ENCODE measurements at places on chromosomes 7 and 10.

DNA sequence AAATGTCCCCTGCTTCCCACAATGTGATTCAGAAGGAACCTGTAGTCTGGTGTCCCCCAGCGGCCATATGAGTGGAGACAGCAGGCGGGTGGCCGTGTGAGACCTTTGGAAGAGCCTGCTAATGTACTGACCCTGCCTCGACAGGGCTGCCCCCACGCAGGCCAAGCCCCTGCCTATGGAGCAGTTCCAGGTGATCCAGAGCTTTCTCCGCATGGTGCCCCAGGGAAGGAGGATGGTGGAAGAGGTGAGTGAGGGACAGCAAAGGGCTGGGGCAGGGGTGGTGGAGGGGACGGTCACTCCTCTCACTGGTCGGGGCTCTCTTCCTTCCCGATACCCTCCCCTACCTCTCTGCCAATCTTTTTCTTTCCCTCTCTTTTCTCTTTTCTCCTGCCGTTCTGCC lies 55.7 kb downstream of the PALD1 start:
- no peak for DNase-seq

GRCh38 chr10:92740762-92741161 lies 51.0 kb downstream of the HHEX start:
- DNase-seq: no peak

DNA sequence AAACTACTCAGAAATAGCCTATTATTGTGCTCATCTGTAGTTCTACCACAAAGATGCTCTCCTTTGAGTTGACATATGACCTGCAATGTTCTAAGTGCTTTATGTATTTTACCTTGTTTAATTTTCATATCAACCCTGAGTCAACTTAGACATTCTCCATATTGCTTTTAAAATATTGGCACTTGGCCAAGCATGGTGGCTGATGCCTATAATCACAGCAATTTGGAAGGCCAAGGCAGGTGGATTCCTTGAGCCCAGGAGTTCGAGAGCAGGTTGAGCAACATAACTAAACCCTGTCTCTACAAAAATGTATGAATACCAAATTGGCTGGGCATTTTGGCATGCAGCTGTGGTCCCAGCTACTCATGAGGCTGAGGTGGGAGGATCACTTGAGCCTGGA lies 50.6 kb downstream of the PRKG1 start:
- no peak for DNase-seq

- DNase-seq: no peak
Measured at GRCh38 chr10:78524941-78525340, 491.3 kb downstream of the RPS24 start.

DNA sequence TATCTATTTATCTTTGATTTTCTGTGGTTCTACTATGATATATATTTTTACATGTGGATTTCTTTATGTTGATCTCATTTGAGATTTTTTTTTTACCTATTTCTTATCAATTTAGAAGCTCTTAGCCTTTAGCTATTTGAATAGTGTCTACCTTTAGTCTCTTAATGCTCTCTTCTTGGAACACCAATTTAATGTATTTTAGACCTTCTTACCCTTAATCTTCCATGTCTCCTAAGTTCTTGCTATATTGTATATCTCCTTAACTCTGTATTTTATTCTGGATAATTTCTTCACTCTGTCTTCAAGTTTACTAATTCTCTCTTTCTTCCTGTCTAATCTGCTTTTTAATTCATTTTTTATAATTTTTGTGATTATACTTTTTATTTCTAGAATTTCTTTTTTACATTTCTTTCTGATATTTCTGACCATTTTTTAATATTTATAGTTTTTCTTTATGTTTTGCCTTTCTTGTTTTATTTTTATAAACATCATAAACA lies 27.3 kb downstream of the CSTF2T start:
- no peak for DNase-seq

GRCh38 chr7:99308461-99309074 lies 17.1 kb upstream of the ARPC1A start:
- DNase-seq: no peak

GRCh38 chr10:98074315-98074911 lies 44.0 kb upstream of the CRTAC1 start:
- DNase-seq: peak; percentile 22

DNA sequence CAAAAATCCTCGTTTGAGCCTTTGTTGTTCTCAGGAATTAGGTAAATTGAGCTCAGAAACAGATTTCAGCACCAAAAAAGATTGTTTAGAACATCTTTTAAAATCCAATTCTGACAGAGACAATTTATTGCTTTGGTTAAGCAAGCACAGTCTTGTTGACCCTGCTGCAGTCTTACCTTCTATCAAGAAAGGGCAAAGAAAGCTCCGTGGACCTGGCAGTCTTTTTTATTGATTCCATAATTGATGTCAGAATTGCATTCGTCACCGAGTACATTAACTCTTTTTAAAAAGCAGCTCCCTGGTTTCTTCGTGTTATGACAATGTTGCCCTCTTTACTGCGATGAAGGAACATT lies 334.8 kb downstream of the FGFR2 start:
- DNase-seq: no peak

DNA sequence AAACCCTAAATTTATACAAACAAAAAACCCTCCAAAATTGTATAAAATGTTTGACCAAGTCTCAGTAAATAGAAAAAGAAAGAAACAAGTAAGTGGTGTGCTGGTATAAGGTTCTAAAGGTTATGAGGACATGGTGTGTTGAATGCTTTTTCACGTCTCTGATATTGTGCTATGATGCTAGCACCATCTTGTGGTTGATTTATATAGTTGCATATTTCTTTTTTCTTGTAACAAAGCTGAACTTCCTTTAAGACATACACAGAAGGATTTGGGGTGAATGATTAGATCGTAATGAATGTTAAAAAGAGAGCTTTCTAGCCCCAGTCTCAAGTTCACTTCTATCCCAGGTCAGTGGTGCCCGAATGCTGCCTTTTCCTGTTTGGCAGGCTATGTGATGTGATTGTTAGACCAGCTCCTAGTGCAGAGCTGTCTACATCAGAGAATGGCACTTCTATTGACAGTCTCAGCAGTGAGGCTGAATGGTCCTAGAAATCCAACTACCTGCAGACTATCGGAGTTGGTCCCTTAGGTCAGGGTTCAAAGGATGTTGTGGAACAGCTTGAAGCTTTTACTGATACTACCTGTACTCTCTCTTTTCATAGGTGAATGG lies 25.0 kb downstream of the VTI1A start:
- peak; percentile 68 for DNase-seq

GRCh38 chr10:86064931-86065662 lies 301.5 kb downstream of the GRID1 start:
- DNase-seq: no peak

DNA sequence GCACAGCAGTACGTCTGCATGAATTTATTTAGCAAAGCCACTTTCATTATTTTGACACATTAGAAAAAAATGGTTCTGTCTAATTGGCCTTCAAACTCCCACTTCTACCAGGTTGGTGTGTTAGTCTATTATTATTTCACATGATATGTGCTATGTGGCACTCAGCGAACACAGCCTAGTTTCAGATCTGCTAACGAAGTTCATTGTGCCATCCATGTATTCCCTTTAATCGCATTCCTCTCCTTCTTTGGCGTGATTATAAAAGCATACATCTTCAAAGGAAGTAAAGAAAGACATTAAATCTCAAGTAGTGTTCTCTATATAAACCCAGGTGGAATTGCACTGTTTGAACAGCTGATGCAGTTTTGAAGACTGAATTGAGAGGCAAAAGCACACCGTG lies 96.4 kb upstream of the CACNA2D1 start:
- no peak for DNase-seq

DNA sequence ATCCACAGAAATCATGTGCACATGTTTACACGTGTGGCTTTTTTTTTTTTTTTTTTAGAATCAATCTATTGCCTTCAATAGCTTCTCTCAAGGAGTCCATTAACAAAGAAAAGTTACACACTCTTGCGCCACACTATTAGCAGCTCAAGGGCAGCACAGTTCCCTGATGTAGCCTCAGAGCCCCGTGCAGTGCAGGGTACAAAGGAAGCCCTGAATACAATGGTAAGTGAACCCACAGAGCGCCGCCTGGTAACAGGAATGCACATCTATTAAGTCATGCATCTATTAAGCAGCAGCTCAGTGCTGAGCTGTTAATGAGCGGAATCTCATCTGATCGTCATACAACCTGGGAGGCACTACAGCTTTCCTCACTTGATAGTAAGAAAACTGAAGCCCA lies 113.7 kb upstream of the PDLIM1 start:
- DNase-seq: no peak

- no peak for DNase-seq
Measured at GRCh38 chr10:106498675-106499074, 665.8 kb downstream of the SORCS1 start.

GRCh38 chr7:103636153-103636552 lies 190.1 kb upstream of the SLC26A5 start:
- no peak for DNase-seq

- DNase-seq: no peak
Measured at GRCh38 chr10:128792426-128793140, 666.4 kb upstream of the MKI67 start.

- DNase-seq: no peak
Measured at GRCh38 chr10:30417301-30417700, 16.7 kb upstream of the MAP3K8 start.

GRCh38 chr7:50202052-50202555 lies 102.4 kb upstream of the IKZF1 start:
- DNase-seq: no peak

DNA sequence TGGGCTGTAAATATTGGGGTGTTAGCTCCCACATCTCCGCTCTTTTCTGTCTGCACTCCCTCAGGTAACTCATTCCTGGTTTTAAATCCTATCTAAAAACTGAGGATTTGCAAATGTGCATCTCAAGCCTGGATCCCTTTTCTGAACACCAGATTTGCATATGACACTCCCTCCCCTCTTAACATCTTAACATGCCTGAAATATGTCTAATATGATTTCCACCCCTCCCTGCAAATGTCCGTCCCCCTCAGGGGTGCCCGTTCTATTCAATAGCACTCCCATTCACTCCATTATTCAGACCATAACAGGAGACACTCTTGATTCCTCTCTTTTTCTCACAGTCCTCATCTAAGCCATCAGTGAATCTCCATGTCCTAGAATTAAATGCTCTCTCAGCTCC lies 8.3 kb upstream of the CALD1 start:
- no peak for DNase-seq

GRCh38 chr10:78115135-78115853 lies 81.6 kb downstream of the RPS24 start:
- DNase-seq: no peak

GRCh38 chr7:151248346-151249033 lies at the start of gene SMARCD3:
Gene SMARCD3, minus strand, starts transcription at chr7:151248694. Its CDS starts 132 bp downstream, at chr7:151248562.
- DNase-seq: no peak

DNA sequence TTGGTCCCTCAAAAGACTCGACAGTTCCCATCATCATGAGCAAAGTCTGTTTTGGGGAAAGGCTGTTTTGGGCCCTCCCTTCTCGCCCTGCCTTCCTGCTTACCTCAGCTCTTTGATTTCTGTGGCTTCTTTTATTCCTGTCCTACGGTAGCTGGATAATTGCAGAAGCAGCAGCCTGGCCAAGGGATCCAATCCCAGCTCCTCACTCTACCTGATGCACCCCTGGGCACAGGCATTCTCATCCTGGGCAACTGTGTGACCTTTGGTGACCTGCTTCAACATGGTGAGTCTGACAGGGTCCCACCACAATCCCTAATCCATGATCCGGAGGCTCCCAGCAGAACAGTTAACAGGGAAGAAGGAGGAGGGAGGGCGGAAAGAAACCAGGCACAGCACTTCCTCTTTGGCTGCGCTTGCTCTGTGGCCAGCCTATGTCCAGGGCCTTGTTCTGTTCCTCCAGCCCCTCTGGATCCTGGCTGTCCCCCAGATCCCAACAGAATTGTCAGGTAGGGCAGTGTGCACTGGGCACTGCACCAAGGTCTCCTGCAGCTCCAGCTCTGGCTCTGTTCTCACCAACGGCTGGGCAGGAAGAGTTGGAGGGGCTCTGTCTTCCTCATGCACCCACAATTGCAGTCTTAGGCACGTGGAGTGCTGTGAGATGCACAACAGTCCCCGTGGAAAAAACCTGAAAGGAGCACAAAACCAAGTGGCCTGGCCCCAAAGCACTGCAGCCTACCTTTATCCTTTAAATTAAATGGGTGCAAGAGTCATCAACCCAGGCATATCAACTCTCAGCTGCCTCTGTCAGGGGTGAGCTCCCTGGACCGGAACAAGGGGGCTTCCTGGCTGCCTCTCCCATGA lies 144.4 kb downstream of the PTPN20 start:
- peak; percentile 39 for DNase-seq

DNA sequence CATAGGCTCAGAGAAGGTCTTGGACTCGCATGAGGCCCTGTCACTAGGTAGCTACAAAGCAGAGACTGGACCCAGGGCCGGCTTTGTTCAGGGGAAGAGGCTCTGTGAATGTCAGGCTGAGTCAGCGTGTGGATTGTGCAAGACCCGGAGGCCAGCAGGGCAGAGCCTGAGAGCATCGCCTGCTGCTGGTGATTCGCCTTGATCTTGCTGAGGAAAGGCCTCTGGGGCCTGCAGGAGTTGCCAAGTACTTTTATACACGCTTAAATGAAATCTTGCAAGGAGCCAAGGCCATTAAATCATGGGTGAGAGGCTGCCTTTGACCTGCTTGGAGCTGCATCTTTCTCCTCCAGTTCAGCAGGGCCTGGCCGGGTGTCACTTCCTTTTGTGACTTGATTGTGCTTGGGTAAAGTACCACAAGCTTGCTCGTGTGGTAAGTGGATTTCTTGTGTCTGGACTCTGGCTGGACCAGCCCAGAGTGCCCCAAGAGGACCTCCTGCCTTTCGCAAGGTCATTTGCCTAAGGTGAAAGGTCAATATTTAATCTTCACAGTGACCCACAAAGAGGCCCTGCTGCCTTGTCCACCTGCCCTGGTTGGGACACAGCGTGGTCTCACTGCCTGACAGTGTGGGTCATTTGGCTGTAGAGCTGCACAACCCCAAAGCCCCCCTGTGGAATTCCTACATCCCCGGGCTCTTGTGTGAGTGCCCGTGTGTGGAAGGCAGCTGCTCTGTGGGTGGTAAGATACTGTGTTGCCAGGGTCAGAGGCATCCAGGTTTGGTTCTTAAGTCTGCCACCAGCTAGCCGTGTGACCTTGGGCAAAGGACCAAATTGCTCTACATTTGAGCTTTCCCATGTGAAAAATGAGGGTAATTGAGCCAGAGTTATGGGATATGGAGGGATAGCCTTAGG lies 38.6 kb upstream of the SH2D4B start:
- DNase-seq: peak; percentile 97

GRCh38 chr10:51643734-51644133 lies 55.7 kb downstream of the CSTF2T start:
- DNase-seq: no peak

GRCh38 chr10:33047655-33048054 lies 89.6 kb upstream of the ITGB1 start:
- DNase-seq: no peak

- peak; percentile 69 for DNase-seq
Measured at GRCh38 chr10:102444851-102445250, 6.5 kb downstream of the C10orf95 start.

- DNase-seq: no peak
Measured at GRCh38 chr7:116041615-116042014, 11.1 kb upstream of the TFEC start.

All from suppressor macrophage treated with lipopolysaccharide for 1 hour (primary cell).